ENCODE measurements at places on chromosomes 6 and 20.

- DNase-seq = no peak
Observed at GRCh38 chr6:71886184-71887005, at the start of gene RIMS1. RIMS1 (plus strand) TSS chr6:71886550; CDS start chr6:71887024, 474 bp downstream.

DNA sequence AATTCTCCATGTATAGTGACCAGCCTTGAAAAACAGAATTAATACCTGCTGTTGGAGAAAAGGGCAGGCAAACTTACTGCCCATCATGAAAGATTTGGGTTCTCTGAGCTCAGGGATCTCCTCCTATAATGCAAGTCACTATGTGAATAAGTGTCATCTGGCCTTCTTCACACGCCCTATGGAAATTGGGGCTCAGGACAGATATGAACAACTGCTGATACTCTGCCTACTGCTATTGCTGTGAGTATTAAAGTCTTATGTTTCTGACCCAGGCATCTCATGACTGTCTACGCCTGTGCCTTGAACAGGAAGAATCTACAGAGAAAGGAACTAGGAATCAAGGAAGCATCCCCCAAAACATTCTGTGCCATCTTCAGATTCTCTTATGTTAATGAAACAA, 226.1 kb downstream of the SOD2 start:
- DNase-seq = no peak

DNA sequence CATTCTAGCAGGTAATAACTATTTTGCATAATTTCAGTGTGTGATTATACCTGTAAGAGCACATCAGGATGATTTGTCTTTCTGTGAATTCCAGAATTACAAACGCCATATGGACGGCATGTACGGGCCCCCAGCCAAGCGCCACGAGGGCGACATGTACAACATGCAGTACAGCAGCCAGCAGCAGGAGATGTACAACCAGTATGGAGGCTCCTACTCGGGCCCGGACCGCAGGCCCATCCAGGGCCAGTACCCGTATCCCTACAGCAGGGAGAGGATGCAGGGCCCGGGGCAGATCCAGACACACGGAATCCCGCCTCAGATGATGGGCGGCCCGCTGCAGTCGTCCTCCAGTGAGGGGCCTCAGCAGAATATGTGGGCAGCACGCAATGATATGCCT, 122.7 kb downstream of the TMEM242 start:
- DNase-seq = no peak

- DNase-seq = no peak
Observed at GRCh38 chr6:22717915-22718314, 148.5 kb downstream of the HDGFL1 start.

DNA sequence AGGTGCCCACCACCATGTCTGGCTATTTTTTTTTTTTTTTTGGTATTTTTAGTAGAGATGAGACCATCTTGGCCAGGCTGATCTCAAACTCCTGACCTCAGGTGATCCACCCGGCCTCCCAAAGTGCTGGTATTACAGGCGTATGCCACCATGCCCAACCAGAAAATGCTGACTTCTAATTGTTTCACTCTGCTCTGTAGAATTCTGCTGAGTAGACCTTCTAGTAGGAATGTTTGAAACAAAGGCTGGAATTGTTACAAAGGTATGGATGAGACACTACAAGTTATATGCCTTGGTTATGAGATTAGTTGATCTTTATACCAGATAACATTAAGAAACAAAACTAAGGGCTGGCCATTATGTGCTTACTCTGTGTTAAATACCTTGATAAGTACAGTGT, 44.8 kb downstream of the MEP1A start:
- no peak for DNase-seq

DNA sequence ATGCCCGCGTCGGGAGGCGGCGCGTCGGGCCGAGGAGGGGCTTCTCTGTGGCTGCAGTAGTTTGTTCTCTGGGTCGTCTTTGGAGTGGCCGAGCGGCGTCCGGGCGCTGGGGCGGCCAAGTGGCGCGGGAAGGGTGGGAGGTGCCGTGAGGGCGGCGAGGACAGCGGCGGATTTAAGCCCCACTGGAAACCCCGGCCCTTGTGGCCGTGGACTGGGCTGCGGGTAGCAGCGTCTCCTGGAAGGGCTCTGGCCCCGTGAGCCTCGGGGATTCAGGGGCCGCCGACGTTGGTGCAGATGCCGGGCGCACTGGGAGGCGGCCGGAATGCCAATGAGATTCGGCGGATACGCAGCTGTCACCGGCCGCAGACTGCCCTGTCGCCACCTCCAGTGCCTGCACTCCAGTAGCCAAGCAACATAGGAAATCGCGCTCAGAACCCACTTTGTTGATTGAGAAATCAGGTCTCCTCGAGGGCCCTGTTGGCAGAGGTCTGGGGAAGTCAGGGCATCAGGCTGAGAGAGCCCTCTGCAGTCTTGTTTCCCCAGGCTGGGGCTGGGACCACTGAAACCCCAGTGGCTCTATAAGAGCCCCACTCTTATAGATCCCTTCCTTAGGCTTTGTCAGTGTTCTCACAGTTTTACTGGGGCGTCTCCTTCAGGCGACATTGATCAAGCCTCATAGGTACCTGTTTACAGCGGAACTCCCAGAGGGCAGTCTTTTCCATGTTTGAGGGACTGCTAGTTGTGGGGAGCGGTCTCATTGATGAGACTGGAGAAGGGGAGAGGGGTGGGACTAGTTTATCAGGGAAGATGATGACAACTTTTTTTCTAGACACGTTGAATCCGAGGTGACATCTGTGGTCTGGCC, 642 bp downstream of the GZF1 start:
- no peak for DNase-seq

DNA sequence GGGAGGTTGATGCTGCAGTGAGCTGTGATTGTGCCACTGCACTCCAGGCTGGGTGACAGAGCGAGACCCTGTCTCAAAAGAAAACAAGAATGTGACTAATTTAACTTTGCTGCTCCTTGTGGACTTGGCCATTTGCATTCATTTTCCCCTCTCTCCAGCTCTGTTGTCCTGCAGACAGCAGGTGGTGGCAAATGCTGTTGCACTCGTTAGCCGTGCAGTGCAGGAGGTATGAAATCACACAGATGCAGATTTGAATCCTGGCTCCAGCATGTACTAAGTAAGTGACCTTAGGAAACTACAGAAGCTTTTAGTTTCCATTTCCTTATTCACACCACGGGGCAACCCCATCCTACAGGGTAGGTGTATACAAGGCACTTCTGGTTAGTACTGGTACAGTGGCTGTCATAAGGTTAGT, 9.6 kb upstream of the BEND3 start:
- no peak for DNase-seq
